ENCODE measurements at places on chromosomes 2 and 18. TPM values are rescaled to one million over a fixed set of nuclear protein-coding genes. Genes with fewer than 3 reads are reported as not detected.

Gene POTEJ
- not detected for total RNA-seq

Gene PIK3C3
- 25.8 TPM for total RNA-seq

Gene CNDP1
- 8.2 TPM for total RNA-seq

DNA sequence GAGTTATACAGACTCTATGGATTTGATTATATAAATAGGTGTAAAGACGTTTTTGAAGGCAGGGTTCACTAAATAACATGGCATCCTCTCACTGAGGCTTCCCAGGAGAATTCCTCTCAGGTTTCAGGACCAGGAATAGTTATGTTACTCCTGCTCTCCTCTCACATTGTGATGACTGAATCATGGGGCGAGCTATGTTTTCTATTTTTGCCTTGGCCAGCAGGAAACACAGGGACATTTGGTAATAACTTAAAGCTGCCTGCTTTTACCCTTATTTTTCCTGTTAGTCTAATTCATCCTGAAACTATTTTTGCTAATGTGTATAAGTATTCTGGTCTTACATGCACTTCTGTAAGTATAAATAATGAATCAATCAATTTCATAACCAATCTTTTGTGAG is 115.3 kb upstream of the ITGB6 start:
- peaks cover 8% of the 10 kb centered on the region for H3K36me3 ChIP-seq
- H3K27ac ChIP-seq = no peak overlapping the region
- H3K27me3 ChIP-seq = no peaks in the 10 kb centered on the region
- H3K4me3 ChIP-seq = no peak overlapping the region
- H3K4me1 ChIP-seq = no peaks in the 10 kb centered on the region
- DNase-seq = no peak

GRCh38 chr2:20419007-20419576 is 27.8 kb upstream of the RHOB start:
- DNase-seq = peak; percentile 28
- H3K4me3 ChIP-seq = no peak overlapping the region
- H3K36me3 ChIP-seq = no peaks in the 10 kb centered on the region
- peaks cover 35% of the 10 kb centered on the region for H3K4me1 ChIP-seq
- H3K27ac ChIP-seq = peak overlapping the region; percentile 21

GRCh38 chr18:48932822-48933510 is 17.8 kb downstream of the SMAD7 start:
- peak overlapping the region; percentile 53 for H3K27ac ChIP-seq
- H3K27me3 ChIP-seq = no peaks in the 10 kb centered on the region
- DNase-seq = no peak
- peaks cover 73% of the 10 kb centered on the region for H3K4me1 ChIP-seq
- no peaks in the 10 kb centered on the region for H3K36me3 ChIP-seq

DNA sequence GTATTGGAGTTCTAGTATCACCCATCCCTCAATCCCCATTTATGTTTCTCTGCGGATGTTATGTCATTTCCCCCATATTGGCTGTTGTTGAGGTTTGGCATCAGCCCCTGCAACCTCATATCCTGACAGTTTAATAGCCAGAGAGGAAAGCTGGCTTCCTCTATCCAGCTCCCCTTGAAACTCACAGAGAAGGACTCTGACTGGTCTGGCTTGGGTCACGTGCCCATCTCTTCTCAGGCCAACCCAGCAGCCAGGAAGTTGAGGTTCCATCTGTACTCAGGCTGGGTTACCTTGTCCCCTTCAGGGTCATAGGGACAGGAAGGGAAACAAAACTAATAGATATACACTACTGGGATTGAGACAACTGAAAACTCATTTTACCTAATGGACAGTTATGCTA is 148.0 kb upstream of the SLC14A2 start:
- no peaks in the 10 kb centered on the region for H3K4me1 ChIP-seq
- no peak overlapping the region for H3K4me3 ChIP-seq
- H3K27ac ChIP-seq = no peak overlapping the region
- no peaks in the 10 kb centered on the region for H3K27me3 ChIP-seq

DNA sequence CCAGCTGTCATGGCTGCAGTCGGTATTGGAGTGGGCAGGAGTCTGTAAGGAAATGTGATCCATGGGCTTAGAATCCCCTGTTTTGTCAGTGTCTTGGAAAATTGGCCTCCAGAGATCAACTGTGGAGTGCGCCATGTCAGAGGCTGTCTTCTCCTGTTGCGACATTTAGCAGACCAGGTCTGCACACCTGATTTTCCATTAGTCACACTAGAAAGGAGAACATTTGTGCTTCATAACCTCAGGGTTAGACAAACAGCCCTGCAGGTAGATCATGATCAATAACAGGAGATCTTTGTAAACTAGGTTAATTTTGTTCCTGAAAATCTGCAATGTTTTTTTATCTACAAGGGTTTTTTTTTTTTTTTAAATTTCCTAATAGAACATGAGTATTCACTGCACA is 28.0 kb downstream of the LDLRAD4 start:
- H3K27ac ChIP-seq = peak overlapping the region; percentile 3
- H3K4me3 ChIP-seq = no peak overlapping the region
- H3K36me3 ChIP-seq = no peaks in the 10 kb centered on the region
- DNase-seq = no peak
- peaks cover 4% of the 10 kb centered on the region for H3K4me1 ChIP-seq
